AG10803 (cell line): ENCODE measurements at places on chromosomes 12 and 14.
A peak's percentile ranks its signal among the peaks of the same experiment; 100 is the strongest.

DNA sequence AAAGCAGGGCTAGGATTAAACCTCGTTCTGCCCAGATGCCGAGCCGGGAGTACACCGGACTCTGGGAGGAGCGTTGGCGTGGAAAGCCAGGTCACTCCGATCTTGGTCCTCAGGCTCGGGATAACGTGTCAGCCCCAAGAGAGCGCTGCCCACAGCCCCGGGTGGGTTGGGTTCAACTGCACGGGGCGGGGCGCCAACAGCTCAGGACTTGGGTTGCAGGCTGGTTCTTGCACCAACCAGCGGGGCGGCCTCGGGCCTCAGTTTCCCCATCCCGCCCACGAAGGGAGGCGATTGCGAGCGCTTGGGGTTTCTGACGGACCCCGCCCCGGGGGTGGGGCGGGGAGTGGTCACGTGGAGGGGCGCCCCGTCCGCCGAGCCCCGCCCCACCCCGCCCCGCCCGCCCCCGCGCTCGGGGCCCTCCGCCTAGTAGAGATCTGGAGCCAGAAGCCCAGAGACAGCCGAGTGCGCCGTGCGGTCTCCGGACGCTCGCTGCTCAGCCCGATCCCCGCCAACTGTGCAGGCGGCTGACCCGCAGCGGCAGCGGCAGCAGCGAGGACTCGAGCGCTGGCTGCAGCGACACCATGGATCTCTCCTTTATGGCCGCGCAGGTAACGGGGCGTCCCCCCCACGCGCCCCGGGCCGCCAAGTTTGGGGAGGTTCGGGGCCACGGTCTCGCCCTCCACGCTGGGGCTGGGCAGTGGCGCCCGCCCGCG lies at the start of gene C14orf132:
TSS of gene C14orf132 (plus strand) at position 443 of the 713 bp plus-strand sequence. CDS start at position 582, 139 bp downstream.
- DNase-seq, result peak; percentile 48

GRCh38 chr12:73460212-73460611 lies 1077.4 kb upstream of the ATXN7L3B start:
- DNase-seq, result no peak

DNA sequence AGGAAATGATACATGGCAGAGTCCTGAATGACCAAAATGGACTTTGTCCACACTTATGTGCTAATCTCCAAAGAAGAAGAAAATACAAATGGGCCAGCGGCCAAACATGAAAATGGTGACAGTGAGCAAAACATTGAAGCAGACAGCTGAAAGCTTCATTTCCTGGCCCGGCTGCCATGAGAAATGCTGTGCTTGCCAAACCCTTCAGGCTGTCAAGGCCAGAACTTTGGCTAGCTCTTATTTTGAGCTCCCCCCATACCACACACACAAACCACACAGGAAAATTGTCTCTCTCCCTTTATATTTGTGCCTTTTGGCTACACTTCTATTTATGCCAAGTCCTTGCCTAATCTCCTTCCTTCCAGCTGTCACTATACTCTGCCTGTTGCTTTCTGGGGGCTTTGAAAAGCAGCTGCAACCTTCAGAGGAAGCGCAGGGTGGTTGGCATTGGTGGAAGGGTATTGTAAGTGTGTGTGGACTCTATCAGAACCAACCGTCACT lies 323.8 kb downstream of the RAD51B start:
- DNase-seq, result peak; percentile 98

DNA sequence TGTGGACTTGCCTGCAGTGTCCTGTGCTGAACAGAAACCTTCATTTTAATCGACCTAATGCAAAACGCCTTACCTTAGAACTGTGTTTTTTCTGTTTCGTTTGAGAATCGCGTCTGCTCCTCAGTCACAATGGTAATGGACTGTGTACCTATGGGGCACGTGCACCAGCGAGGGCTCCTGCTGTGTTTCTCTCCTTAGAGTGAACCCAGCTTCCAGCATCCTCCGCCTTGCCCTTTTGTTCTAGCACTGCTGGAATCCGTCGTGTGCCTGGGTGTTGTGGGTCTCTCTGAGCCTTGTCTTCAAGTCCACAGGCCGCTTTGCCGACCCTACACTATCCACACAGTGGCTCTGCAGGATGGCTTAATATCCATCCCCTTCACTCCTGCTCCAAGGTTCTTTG lies 3.6 kb downstream of the AMN start:
- DNase-seq, result no peak

DNA sequence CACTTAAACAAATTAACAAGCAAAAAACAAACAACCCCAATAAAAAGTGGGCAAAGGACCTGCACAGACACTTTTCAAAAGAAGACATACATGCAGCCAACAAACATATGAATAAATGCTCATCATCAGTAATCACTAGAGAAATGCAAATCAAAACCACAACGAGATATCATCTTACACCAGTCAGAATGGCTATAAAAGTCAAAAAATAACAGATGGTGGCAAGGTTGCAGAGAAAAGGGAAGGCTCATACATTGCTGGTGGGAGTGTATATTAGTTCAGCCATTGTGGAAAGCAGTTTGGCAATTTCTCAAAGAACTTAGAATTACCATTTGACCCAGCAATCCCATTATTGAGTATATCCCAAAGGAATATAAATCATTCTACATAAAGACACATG lies 34.6 kb upstream of the NT5DC3 start:
- no peak for DNase-seq
